ENCODE measurements at places on chromosomes 2 and 18. TPM values are rescaled to one million over a fixed set of nuclear protein-coding genes. Genes with fewer than 3 reads are reported as not detected.

- peak overlapping the region; percentile 93 for H3K4me3 ChIP-seq
- peak overlapping the region; percentile 100 for H3K27ac ChIP-seq
- no peaks in the 10 kb centered on the region for H3K27me3 ChIP-seq
- no peak for DNase-seq
- H3K4me1 ChIP-seq, result peaks cover 75% of the 10 kb centered on the region
- peaks cover 38% of the 10 kb centered on the region for H3K36me3 ChIP-seq
These were observed 10.5 kb downstream of the CYTIP start for GRCh38 chr2:157433394-157433793.

- H3K27me3 ChIP-seq, result no peaks in the 10 kb centered on the region
- no peaks in the 10 kb centered on the region for H3K36me3 ChIP-seq
- H3K4me3 ChIP-seq, result no peak overlapping the region
- no peak overlapping the region for H3K27ac ChIP-seq
These were observed 522.0 kb downstream of the SPAG16 start for GRCh38 chr2:213806125-213806726.

POTEC gene
- total RNA-seq, result not detected

DNA sequence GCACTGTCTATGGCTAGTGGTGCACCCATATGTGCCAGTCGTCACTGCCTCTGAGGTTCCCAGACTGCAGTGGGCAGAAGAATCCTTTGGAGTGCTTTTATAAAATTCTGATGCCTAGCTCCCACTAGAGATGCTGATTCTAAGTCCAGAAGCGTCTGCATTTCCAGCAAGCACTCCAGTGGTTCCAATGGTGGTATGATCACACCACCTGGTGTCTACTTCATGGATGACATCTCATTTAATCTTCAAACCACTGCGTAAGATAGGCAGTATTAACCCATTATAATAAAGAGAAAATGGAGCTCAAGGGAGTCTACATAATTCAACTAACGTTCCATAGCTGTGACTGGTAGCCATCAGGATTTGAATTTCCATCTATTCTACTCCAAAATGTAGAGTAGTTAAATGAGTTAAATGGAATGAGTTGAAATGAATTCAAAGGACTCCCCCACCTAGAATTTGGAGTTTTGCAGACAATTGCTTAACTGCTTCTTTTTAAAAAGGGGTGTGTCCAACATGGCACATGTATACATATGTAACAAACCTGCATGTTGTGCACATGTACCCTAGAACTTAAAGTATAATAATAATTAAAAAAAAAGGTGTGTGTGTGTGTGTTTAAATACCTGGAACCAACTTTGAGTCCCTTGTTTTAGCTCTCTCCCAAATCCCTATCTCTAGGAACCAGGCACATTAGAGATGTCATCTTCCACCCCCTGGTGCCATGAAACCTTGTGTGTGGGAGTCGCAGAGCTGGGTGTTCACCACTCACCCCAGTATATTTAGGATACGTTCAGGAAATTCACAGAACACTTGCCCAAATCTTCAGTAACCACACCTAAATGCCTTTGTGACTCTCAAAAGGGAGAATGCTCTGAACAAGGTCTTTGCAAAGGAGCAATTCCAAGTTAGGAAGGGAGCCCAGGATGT is 14.1 kb downstream of the LAMA3 start:
- H3K27ac ChIP-seq, result no peak overlapping the region
- peaks cover 64% of the 10 kb centered on the region for H3K27me3 ChIP-seq
- H3K4me1 ChIP-seq, result peaks cover 4% of the 10 kb centered on the region
- H3K4me3 ChIP-seq, result no peak overlapping the region

REG3A gene
- not detected for total RNA-seq

DNA sequence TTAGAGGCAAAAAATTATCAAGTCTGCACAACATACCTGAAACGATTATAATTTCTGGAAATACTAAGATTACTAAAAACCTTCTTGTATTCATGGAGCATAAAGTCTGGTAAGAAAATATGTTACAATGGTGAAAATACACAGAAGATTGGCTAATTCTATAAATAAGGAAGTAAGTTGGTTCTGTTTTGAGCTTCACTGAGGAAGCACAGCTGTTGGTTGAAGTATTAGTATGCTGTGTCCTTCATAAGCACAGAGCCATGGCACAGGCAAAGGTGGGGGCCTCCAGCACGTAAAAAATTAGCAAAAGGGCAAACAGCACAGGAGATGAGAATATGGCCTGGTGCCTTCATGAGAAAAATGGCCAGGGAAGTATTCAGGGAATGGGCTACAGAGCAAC is 40.4 kb upstream of the ANKRD62 start:
- H3K27ac ChIP-seq, result peak overlapping the region; percentile 29
- peaks cover 2% of the 10 kb centered on the region for H3K36me3 ChIP-seq

ERBB4 gene
- total RNA-seq, result not detected
